ENCODE measurements at places on chromosomes 11 and 22.

GRCh38 chr22:43292630-43293018 lies 50.5 kb downstream of the SCUBE1 start:
- DNase-seq, result no peak

- DNase-seq, result no peak
Measured at GRCh38 chr11:119419834-119420492, 3.0 kb downstream of the THY1 start.

- no peak for DNase-seq
Measured at GRCh38 chr11:210122-210802, 2.8 kb downstream of the RIC8A start.

- peak; percentile 12 for DNase-seq
Measured at GRCh38 chr11:62905927-62906531, 15.1 kb downstream of the CHRM1 start.

- DNase-seq, result no peak
Measured at GRCh38 chr11:122872046-122872445, 10.5 kb upstream of the JHY start.

DNA sequence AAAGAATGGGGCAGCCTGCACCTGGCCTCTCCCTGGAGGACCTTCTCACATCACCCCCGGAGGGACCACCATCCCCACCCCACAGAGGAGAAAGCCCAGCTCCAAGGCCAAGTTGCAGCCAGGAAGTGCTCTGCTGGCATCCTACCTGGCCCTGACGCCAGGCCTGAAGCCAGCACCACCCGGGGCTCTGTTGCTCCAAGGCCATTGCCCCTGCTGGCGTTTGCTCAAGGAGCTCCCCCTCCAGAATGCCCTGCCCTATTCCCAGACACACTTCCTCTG lies 10.2 kb downstream of the RTN4R start:
- DNase-seq, result no peak

- DNase-seq, result no peak
Measured at GRCh38 chr11:8685306-8685705, 2.7 kb downstream of the RPL27A start.

GRCh38 chr11:2393111-2393868 lies 7.3 kb upstream of the TSSC4 start:
- DNase-seq, result no peak

- DNase-seq, result no peak
Measured at GRCh38 chr22:19974935-19975706, 33.5 kb upstream of the TXNRD2 start.

- no peak for DNase-seq
Measured at GRCh38 chr11:122709039-122709760, 53.7 kb downstream of the UBASH3B start.

DNA sequence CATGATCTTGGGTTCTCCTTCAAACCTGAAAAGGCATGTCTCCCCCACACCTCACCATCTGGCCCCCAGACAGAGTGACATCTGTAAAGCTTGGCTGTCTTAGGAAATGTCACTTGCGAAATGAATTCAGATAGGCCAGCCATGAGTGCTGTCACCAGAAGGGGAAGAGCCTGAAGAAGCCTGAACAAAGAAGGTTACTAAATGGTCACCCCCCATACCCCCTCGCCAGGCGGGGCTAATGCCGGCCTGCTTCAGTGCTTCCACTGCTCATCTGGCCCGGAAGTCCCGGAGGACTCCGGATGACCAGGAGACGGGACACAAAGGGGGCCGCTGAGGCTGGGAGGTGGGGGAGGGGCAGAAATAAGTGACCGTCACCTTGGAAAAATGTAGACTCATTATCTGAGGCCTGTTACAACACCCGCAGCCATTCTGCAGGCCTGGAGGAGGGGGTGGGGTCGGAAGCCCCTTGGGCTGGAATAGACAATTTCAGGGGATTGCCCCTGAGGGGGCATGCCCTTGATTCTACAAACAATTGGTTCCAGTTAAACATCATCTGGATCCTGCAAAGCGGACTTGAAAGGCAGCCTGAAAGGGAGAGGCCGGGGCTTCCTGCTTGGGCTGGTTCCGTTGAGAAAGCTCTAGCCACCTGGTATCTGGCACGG lies 43.2 kb downstream of the NAT10 start:
- DNase-seq, result no peak
